Urinary bladder (tissue), 4 donors: ENCODE measurements at places on chromosomes 5 and 9. TPM values are rescaled to one million over a fixed set of nuclear protein-coding genes. Genes with fewer than 3 reads are reported as not detected.
A peak's percentile ranks its signal among the peaks of the same experiment; 100 is the strongest.

DNA sequence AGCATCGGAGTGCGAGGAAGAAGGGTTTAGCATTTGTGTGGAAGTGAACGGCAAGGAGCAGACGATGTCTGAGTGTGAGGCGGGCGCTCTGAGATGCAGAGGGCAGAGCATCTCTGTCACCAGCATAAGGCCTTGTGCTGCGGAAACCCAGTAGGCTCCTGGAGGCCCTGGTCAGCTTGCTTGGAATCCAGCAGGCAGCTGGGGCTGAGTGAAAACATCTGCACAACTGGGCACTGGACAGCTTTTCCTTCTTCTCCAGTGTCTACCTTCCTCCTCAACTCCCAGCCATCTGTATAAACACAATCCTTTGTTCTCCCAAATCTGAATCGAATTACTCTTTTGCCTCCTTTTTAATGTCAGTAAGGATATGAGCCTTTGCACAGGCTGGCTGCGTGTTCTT is 72.1 kb downstream of the C7 start:
- no peak for DNase-seq

- no peak for DNase-seq
Observed at GRCh38 chr9:3244963-3245653, 280.7 kb downstream of the RFX3 start.

DNA sequence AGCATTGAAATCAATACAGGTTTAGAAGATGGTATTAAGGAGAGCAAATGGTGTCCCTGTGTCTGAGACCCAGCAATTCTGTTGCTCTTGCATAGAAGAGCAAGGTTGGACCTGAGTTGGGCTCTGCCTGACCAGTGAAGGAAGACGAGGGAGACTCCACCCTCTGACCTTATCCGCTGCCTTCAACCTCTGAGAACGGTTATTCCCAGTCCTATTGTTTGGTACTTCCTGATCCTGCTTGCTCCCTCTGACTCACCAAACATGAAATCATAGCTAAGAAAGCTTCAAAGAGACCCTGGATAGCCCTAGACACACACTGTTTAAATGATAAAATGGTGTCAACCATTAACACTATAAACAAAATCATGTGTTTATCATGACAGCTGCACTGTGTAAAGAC is 218.5 kb downstream of the PLK2 start:
- no peak for DNase-seq

GRCh38 chr5:176775409-176775808 is 35.0 kb upstream of the UNC5A start:
- no peak for DNase-seq

GABRB2 gene
- 1.6 TPM for total RNA-seq

SPINK6 gene
- not detected for total RNA-seq

DNA sequence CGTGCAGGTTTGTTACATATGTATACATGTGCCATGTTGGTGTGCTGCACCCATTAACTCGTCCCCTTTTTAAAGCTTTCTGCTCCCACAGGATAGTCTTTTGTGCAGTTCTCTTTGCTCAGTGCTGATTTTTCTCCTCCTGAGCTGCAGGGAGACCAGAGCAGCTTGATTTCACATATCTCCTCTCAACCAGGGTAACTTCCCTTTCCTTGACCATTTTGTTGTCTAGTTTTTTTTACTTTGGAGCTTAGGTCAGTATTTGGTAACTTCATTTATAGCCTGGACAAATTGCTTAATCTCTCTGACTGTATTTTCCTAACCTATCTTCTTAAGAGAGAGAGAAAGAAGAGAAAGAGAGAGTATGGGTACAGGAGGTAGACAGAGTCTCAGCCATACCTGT is 137.1 kb upstream of the ZNF366 start:
- no peak for DNase-seq

MZB1 gene
- total RNA-seq = 0.63 TPM

- DNase-seq = no peak
Observed at GRCh38 chr9:123453076-123453667, 97.2 kb downstream of the CRB2 start.

KCNV2 gene
- total RNA-seq = not detected

GRCh38 chr9:114210691-114211276 is 55.4 kb downstream of the COL27A1 start:
- no peak for DNase-seq

CCDC180 gene
- total RNA-seq = 10.0 TPM

DNA sequence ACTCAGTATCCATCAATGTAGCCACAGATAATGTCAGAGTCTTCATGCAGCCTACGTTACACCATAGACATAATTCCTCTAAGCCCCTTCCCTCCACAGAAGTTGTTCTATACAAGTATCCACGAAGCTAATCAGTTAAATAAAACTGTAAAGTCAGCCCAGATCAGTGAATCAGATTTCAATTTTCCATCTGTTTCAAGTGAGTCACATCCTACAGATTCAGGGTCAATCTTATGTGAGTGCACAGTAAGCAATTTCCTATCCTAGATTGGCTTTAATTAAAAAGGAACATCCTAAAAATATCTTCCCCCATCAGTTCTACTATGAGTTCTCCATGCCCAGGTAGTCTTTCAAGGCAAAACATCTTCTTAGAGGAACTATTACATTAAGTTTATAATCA is 402.5 kb downstream of the EFNA5 start:
- DNase-seq = no peak

GRCh38 chr5:83919071-83920041 is 198.7 kb upstream of the HAPLN1 start:
- DNase-seq = no peak

DNA sequence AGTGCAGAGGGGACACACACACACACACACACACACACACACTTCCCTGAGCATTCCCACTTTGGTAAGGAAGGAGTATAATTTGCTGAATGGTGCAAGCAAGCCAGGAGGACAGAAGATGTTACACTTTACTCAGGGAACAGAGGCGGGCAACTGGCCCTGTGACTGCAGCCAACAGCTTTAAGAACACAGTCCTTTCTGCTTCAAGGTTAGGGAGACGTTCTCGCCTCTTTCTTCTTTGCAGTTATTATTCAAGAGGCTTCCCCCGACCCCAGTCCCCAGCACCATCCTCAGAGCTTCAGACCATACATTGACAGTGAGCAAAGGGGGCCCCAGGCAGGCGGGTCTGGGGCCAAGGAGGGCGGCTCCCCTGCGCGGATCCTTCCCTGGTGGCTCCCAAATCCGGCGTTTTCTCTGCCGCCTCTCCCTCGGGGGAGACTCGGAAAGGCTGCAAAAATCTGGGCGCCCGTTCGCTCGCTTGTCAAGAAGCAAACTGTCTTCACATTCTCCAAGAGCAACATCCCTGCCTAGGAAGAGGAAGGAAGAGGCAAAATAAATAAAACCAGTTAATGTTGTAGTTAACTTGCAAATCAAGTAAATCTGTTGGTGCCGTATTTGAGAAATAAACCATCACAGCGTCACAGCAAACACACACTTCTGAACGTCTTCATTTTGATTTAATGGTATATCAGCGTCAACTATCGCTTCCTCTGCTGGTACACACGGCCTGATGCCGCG is 3.8 kb upstream of the LHX2 start:
- no peak for DNase-seq

- no peak for DNase-seq
Observed at GRCh38 chr5:329121-329735, 7.7 kb downstream of the AHRR start.

DNA sequence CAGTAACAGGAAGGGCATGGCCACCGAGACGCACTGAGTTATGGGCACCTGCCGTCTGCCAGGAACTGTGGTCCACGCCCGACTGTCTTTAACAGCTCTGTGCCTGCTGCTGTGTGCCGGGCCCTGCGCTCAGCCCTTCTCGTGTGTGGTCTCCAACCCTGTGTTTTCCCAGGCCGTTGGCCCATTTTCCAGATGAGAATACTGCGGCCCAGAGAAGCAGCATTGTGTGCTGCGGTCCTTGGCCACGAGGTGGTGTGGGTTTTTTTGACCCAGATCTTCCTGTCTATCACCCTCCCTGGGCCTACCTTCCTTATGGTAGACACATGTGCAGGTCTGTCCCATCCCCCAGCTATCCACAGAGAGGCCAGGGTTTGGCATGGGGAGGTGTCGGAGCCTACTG is 47.0 kb downstream of the RXRA start:
- no peak for DNase-seq

- DNase-seq = peak; percentile 73
Observed at GRCh38 chr9:33229359-33230114, 10.4 kb upstream of the SPINK4 start.

- no peak for DNase-seq
Observed at GRCh38 chr5:38291355-38291754, 33.0 kb downstream of the EGFLAM start.

DNA sequence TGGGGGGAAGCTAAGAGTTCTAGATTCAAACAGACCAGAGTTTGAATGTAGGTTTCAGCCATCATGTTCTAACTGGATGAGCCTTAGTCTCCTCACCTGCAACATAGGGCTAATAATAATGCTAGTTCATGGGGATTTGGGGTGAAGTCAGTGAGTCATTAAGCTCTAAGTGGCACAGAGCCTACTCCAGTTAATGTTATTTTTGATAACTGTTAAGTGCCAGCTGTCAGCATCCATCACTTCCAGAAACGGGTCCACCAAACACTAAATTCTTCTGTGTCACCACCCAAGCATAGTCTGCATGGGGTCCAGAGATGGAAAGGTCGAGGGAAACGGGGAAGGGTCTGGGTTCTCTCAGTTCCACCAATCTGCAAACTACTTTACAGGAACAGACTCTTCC is 1.8 kb upstream of the TSC1 start:
- no peak for DNase-seq

IFNB1 gene
- not detected for total RNA-seq

GPR21 gene
- 7.7 TPM for total RNA-seq

GRCh38 chr5:58972301-58972700 is 389.4 kb downstream of the RAB3C start:
- no peak for DNase-seq

CCNO gene
- total RNA-seq = 1.6 TPM

BRINP1 gene
- total RNA-seq = 0.58 TPM

BAAT gene
- not detected for total RNA-seq

PCDHGC4 gene
- 6.8 TPM for total RNA-seq

- no peak for DNase-seq
Observed at GRCh38 chr5:176529116-176529740, 8.0 kb downstream of the RNF44 start.

- DNase-seq = no peak
Observed at GRCh38 chr5:130002183-130002582, 97.9 kb downstream of the CHSY3 start.

HTR4 gene
- 0.26 TPM for total RNA-seq

GBA2 gene
- 36.0 TPM for total RNA-seq

- no peak for DNase-seq
Observed at GRCh38 chr5:132266031-132266835, 8.7 kb downstream of the PDLIM4 start.

DNA sequence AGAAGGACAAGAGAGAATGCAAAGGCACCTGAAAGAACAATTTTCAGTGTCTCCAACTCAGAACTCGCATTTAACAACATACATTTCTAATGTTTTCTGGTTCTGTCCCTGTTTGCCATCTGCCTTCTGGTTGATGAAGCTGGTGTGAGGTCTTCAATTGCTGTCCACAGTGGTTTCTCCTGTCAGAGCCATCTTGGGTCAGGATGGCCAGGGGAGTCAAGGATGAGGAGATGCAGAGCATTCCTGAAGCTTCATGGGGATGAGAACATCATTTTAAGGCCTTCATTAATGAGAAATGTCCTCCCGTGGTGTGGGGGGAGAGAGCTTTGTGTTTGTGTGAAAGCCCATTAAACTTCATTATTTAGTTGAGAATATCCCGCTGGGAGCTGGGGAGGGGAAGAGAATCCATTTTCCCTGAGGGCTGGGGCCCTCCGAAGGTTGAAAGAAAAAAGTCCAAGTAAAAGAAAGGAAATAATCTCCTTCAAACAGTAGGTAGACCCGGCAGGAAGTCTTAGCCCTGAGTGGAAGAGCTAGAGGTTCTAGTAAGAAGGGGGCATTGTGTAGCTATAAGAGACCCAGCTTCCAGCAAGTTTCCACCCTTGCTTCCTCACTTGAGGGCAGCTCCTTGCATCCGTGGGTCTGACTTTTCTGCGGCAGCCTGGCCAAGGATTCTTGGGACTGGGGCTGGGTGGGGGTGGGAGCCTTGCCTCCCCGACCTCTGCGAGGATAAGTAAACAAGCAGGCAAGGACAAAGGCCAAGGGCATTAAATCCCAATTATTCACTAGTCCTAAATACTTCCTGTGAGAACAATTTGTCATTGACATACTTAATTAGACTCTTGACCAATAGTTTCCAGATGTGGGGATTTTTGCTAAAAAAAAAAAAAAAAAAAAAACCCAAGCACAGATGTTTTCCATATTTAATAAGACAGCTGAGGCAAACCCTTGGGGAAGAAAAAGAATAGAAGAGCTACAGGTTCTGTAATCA is 119.2 kb downstream of the MSX2 start:
- peak; percentile 7 for DNase-seq

PAEP gene
- not detected for total RNA-seq

- DNase-seq = no peak
Observed at GRCh38 chr9:91730806-91731205, 219.2 kb downstream of the ROR2 start.

DNA sequence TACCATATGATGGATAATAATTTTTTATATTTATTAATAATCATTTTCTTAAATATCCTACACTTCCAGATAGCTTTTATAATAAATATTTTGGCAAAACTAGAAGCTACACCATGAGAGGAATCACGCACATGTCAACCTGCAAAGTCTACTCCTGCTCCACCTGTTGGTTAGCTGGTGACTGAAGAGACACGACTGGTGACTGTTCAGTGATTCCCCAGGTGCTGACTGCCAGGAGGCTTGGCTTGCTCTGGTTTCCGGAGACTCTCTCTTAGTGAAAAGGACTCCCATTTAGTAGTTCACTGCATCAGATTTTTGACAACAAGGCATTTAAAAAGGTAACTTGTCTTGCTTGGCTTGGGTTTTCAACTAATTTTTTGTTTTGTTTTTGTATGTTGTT is 20.9 kb downstream of the GZMA start:
- no peak for DNase-seq

- DNase-seq = no peak
Observed at GRCh38 chr5:53463909-53464621, 16.4 kb upstream of the FST start.

DNA sequence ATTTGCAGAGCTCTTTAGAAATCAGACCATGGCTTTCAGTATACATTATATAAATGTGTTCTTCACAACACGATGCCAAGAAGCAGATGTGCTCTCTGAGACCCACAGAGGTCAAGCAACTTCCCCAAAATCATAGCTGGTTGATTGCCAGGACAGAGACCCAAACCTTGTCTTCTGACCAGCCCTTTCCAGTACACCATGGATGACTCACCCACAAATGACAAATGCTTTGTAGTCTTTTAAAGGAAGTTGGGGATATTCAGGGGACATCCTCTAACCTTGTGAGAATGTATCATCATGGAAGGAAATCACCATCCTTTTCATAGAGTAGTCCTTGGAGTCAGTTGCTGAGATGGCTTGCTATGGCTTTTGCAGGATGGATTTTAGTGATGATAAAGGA is 30.1 kb downstream of the ZNF462 start:
- DNase-seq = no peak

C9orf43 gene
- total RNA-seq = 0.74 TPM
